ENCODE measurements at places on chromosomes 11 and 22. TPM values are rescaled to one million over a fixed set of nuclear protein-coding genes. Genes with fewer than 3 reads are reported as not detected.

DNA sequence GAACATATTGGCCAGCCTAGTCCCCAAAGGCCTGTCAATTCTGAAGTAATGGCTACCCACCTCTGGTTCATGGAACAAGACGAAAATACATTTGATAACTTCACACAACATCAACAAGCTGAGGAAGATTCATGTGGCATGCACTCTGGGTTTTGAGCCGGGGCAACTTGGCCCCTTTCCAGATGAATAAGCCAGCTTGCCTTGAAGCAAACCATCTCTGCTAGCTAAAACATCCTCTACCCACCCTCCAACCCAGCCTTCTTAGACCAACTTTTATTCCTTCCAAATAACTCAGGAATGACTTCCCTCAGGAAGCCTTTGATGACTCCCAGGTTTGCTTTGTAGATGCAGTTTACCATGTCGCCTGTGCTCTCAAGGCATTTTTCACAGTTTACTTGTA lies 94.4 kb downstream of the SLC1A2 start:
- no peak for DNase-seq

DNA sequence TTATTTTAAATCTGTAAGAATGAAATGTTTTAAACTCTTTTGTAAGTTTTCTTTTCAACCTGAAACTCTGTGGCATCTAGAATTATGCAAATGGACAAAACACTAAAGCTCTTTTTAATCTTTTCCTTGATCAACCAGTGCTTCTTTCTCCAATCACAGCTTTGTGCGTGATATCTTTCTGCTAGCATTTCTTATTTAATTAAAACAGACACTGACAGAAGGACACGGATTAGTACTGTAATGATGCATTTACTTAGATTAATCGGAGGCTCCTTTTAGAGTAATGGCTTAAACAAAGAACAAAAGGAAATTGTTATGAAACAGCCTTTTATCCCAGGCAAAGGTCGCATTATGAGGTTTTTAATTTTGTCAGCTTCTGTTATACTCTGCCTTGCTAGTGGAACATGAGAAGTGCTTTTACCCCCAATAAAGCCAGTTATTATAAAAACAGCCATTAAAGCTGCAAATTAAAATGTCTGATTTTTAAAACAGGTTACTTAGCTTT lies 48.5 kb upstream of the SOX6 start:
- no peak for DNase-seq

- no peak for DNase-seq
Measured at GRCh38 chr11:422249-422656, 7.5 kb upstream of the SIGIRR start.

- DNase-seq, result no peak
Measured at GRCh38 chr22:18906896-18907295, 776 bp downstream of the DGCR6 start.

TCP11L1 gene
- 30.7 TPM for total RNA-seq

DNA sequence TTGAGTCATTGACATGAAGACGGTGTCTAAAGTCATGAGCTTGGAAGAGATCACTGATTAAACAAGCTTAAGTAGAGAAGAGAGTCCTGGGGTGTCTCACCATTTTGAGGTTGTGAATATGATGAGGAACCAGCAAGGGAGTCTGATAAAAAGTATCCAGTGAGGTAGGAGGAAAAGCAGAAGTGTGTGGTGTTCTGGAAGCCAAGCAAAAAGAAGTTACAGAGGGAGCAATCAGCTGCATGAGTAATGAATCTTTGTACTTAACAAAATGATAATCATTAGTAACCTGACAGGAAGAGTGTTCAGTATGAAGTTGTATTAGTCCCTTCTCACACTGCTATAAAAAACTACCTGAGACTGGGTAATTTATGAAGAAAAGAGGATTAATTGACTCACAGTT lies 131.3 kb downstream of the C11orf87 start:
- no peak for DNase-seq

DNA sequence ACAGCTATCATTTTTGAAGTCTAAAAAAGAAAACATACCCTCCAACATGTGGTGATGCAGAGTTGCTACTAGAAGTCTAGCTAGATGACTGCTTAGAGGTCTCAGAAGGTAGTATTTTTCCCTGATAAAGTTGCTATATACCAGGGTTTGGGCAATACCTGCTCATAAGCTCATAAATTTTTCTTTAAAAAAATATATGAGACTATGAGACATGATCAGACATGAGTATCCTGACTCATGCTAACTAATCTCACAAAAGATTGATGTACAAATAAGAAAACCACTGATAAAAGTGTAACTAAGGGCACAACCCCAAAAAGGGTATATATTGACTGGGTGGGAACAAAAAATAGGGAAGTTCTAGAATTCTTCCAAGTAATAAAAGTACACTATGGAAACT lies 740.9 kb downstream of the METTL15 start:
- no peak for DNase-seq

- no peak for DNase-seq
Measured at GRCh38 chr11:130738611-130739010, 177.7 kb downstream of the SNX19 start.

CHID1 gene
- total RNA-seq, result 54.2 TPM

All from left colon (tissue), 2 donors.